ENCODE measurements at places on chromosomes 2 and 18.

GRCh38 chr18:79642626-79643025, 37.0 kb upstream of the CTDP1 start:
- DNase-seq = no peak

DNA sequence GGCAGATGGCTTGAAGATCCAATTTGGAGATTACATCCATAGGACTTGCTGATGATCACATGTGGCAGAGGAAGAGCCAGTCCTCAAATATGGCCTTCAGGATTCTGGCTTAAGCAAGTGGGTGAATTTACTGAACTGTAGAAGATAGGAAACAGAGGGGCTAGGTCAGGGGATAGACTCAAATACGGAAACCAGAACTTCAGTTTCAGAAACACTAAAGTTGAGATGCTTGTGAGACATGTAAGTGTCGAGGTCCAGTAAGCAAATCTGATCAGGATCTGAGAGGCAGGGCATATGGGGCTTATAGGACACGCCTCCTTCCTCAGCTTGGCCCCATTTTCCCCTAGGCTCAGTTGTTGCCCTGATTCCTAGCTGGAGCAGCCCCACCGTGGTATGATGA, 107.7 kb downstream of the LBH start:
- no peak for DNase-seq

GRCh38 chr18:24736662-24737330, 276.4 kb downstream of the HRH4 start:
- DNase-seq = no peak

GRCh38 chr18:5469340-5469739, 74.5 kb downstream of the EPB41L3 start:
- DNase-seq = no peak

DNA sequence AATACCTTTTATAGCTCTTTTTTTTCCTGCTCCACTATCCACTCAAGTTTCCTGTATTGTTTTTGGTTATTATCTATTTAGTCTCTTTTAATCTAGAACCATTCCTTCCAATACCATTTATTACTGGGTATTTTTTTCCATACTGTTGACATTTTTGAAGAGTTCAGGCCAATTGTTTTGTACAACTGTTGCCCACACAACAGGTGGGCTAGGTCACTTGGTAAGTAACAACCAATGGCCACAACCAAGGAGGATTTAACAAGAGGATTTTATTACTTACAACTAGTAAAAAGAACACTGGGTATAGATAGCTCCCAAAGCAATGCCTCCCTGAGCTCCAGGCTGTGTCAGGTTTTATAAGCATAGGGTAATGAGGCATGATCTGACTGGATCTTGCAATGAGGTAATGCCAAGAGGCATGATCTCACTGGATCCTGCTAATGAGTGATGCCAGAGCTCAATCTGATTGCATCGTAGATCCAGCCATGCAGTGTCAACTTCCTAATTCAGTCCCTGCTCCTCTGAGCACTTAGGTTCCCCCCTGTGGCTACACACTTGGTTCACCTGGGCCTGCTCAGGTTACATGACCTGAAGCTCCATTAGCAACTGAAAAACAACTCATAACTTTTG, 7.1 kb upstream of the CEP68 start:
- no peak for DNase-seq

- DNase-seq = no peak
These were observed 116.5 kb upstream of the SPATS2L start for GRCh38 chr2:200189964-200190363.

DNA sequence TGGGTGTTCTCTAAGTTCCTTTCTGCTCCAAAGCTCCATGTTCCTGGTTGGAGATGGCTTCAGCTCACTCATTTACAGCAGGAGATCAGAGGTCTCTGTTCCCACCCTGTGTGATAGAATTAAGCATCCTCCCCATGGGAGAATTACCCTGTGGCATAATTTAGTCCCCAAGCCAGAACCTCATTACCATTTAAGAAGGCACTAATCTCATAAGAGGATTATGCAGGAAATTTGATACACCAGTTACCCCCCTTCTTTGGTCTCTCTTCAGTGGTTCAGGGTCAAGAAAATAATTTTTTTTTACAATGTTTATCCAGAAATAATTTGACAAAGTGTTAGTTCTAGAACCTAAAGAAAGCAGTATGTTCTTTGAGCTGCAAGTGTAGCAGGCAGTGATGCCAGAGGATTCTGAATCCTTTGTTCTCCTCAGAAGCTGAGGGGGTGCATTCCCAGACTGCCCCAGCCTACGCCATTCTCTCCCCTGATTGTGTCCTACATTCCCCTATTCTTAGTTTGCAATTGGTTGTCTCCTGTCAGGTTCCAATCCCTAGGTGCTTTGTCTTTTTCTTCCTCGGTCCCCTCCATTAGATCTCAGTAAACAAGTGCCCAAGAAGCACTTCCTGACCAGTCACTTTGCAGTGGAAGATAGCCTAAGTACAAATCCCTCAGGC, 163.6 kb downstream of the PRKCE start:
- no peak for DNase-seq

DNA sequence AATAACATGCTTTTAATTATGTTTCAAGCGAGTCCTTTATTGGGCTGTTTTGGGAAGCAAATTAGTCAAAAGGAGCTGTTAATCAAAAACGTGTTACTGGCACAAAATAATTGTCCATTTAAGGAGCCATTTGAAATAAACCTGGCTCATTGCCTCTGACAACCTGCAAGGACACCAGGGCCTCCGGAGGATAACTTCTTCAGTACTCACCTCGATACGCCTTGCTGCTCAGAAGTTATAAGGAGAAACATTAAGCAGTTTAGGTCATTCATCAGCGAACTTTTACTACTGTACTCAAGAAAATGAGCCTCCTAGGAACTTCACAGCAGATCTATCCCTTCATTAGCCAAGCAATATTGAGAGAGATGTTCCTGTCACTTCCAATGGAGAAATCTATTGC, 1579.2 kb upstream of the ACVR2A start:
- no peak for DNase-seq

DNA sequence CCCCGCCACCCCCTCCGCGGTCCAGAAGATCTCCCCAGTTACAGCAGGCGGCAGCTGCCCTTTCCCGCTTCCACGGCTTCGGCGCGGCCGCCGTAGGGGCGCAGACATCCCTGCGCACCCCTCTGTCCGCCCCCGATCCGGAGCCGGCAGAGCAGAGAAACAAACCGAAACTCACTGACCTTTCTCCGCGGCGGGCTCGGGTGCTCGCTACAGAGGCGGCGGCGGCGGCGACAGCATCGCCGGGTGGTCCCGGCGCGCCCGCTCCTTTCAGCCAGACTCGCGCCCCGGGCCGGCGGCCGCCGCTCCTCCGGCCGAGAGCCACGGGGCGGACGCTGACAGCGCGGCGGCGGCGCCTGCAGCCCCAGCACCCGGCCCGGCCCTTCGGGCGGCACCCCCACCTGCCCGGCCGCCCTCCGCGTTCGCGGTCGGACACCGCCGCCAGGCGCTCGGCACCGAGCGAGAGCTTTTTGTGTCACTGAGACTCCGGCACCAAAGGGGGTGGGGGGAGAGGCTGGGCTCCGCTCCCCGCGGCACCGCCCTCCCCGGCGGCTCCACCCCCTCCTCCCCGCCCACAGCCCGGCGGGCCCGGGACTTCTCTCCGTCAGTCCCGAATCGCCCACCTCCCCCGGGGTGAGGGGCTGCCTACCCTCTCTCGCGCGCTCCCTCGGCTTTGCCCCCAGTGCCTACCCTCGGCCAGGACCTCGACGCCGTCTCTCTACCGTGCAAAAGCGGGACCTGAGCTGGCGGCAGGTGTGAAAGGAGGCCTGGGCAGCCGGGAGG, 1.4 kb upstream of the RNF152 start:
- DNase-seq = peak; percentile 68

DNA sequence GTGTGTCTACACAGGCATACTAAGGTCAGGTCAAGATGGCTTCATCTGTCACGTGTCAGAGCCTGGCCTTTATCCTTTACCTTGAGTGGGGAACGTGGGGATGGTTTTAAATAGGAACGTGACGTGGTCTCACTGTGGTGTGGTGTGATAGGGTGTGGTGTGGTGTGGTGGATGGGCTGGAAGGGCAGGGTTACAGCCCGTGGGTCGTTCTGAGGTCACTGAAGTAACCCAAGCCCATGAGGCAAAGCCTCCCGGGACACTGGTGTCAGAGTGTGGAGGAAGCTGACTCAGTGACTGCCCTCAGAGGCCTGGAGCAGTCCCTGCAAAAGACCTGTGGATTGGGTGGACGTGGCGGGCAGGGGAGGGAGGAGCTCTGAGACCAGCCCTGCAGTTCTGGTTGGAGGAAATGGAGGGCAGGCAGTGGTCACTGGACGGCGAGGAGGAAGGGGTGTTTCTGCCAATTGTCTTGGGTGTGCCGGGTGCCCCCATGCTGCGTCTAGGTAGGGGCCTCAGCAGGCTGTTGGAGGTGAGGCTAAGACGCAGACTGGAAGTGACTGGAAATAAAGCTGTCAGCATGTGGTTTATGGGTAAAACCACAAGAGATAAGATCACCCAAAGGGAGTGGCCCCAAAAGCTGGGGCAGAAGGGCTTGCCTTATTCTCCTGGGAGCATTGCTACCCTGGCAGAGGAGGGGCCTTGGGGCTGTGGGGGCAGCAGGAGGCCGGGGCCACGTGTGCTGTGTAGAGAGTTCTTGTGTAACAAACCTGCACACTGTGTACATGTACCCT, 84.8 kb downstream of the SH3RF3 start:
- peak; percentile 70 for DNase-seq

DNA sequence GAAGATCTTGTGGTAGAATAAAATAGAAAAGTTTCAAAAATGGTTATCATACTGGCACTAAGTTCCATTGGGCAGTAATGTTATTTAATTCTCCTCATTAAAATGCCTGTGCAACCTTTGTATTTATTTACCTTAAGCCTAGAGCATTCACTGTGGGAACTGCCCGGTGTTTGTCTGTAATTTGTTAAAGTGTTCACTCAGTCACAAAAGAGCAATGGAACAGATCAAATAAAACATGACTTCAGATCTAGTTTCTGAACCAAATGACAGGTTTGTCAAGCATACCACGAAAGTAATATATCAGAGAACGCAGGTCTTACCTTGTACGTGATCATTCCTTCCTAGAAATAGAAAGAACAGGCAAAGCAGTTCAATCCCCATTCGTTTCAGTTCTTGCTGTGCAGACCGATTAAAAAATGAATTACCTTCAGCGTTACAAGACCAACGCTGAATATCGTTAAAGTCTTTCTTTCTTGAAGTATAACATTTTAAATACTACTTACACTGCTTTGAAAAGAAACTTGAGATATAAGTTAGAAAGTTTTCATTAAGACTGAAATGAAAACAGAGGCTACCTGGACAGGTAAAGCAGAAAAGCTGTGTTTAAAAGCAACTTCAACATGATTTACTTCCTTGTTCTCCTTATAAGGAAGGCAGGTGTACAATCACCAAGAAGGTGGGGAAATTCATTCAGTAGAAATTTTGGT, at the start of gene ITGB6:
Gene ITGB6, minus strand, starts transcription at position 590 of the 707 bp plus-strand sequence. Its CDS starts 209 bp downstream, at position 381.
- no peak for DNase-seq

DNA sequence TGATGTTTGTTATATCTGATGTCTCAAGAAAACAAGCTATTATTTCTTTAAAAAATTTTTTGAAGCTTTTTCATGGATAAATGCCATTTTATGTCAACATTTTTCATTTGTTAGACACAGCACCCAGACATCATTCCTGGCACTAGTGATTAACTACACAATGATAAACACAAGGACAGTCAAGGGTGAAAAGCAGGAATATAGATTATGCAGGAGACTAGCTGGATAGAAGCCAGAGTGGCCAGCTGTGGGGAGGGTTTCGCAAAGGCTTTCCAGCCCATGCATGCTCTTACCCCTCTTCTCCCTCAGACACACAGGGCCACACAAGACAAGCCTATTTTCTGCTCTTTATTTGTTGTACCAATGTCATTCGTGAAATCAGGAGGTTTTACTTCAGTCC, 127.1 kb upstream of the TTC39C start:
- no peak for DNase-seq

DNA sequence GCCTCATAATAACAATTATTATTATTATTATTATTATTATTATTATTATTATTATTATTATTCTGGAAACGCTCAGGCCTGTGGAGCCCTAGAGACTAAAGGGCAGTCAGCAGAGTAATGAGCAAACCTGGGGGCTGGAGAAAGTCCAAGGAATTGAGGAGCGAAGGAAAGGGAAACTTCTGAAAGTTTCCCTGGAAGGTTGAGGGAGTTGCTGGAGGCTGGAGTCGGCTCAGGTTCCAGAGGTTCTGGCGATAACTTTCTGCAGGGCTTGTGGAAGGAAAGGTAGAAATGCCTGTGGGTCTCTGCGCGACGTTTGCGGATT, 9.2 kb downstream of the POU3F3 start:
- no peak for DNase-seq

GRCh38 chr2:88061295-88061694, 5.7 kb upstream of the KRCC1 start:
- no peak for DNase-seq

- DNase-seq = peak; percentile 85
These were observed at the start of gene ANKMY1 for GRCh38 chr2:240557808-240558207. TSS of gene ANKMY1 (minus strand) at chr2:240557988. CDS start at chr2:240557335, 653 bp downstream.

DNA sequence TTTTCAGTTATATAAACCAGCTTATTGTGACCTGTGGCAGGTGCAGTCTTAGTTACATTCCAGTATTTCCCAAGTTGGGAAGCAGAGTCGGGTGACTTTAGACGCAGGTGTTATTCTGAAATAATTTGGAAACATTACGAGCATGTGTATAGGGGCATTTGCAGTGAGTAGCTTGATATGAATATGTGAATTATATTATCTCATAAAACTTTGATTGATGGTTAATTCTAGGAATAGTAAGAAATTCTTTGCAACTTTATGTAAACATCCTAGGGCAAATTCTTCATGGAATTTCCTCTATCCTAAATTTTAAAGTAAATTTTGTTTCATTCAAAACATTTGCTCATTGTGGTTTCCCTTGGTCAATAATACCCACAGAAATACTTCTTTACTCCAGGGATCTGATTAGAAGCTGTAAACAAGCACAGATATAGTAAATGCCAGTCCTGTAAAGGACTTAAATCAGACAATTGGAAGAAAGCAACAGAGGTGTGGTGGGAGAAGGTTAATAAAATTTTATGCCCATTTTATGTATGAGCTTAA, 580.6 kb upstream of the CDH2 start:
- DNase-seq = no peak

DNA sequence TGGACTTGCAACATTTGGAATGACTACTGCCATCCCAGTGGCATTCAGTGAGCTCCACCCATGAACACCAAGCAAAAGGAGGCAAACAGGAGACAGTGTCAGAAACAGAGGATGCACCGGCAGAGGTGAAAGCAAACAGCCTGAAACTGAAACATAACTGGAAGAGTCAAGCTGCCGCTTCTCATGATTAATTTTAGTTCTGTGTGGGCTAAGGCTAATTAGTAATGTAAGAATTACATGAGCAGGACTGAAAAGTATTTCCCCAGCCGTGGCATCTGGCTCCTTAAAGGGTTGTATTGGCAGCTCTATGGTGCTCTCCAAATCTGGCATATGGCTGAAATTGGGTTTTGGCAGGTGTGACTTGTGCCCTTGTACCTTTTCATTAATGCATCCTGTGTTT, 1108.1 kb downstream of the TSN start:
- DNase-seq = no peak
